ENCODE measurements at places on chromosomes 16 and 17.

- no peak for DNase-seq
Measured at GRCh38 chr16:55330781-55331647, 7.0 kb downstream of the IRX6 start.

DNA sequence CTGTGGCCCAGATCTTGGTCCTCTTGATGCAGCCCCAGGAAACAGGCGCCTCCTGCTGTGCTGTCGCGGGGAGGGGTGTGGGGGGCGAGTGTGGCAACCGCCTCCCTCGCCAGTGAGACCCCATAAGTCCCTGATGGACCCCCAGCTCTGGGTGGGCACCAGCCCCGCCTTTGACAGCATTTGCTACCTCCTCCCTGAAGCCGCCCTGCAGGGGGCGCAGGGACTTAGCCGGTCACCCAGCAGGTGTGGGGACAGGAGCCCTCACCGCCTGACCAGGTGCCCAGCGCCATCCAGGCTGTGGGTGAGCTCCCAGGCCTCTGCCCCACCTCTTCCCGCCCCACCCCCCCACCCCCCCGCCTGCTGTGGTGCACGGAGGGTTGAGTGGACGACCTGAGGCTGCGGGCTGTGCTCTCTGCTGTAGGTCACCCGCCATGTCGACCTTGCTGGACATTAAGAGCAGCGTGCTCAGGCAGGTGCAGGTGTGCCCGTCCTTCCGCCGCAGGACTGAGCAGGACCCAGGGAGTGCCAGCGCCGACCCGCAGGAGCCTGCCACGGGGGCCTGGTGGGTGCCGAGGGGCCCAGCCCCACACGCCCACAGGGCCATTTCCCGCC is 4.8 kb downstream of the BAIAP3 start:
- DNase-seq = no peak

DNA sequence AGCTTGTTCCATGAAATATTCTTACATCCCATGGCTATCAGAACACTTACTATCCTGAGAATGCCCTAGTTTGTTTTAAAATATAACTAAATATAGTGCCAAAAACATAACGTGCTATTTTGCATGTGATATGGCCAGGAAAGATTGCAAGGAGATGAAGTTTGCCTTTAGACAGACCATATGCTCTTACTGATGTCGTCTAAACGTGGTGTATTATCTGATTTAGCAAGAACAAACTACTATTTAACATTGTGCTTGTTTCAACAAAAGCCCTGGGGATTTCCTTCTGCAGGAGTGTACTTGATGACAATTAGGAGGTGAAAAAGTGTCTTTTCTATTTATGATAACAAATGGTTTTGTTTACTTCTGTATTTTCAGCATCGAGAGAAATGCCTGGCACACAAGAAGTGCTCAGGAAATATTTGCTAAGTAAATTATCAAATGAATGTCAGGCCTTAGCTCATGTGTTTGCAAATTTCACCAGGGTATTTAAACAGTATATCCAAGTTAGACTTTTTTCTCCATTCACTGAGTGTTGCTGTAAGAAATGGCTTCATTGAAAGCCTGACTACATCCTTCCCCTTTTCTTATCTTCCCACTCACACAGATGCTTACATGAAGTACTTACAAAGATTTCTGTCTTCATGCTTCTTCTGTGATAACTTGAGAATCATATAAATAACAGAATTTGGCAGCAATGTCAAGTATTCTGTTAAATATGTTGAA is 1033.6 kb downstream of the CDH8 start:
- DNase-seq = no peak

GRCh38 chr17:2214929-2215615 is 88.5 kb downstream of the SMG6 start:
- no peak for DNase-seq

DNA sequence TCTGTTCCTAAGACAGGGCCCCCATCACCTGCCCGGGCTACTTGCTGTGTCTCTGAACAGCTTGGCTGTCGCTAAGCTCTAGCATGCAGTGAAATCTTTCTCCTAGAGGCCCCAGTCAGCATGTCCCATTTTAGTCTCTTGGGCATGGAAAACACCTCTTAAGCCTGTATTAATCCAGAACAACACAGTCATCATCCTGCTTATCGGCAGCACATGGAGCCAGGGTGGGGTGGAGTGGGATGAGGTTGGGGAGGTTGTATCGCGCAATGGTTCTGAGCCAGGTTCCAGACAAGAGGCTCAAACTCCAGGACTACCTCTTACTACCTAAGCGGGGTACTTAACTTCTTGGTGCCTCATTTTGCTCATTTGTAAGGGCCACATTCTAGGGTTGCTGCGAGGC is 7.8 kb downstream of the ST6GALNAC2 start:
- DNase-seq = no peak

DNA sequence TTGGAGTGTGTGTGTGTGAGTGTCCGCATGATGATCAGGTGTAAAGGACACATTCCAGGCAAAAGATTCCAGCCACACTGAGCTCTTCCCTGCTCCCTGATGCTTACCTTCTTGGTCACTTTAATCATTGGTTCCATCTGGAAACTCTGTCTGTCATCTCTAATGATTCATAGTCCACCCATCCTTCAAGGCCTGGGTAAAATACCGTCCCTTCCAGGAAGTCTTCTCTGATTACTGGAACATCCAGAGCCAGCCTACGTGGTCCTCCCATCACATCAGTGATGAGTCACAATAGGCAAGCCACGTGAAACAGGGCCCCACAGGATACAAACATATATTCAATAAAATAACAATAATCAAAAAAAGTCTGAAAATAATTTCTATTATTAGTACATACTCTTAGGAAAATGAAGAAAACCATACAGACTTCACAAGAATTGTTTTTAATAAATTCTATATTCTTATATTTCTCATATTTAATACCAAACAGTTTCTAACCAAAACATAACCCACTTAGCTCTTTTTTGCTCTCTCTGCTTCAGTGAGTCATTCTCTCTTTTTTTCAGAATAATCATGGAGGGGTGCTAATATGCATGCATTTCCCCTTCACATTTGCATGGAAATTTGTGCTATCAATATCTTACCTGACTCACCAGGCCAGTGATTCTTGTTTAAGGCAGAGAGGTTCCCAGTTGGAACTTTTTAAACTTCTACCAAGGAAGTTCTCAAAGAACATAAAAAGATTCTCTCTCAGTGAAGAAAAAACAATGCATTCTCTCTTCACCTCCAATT is 263.2 kb downstream of the TOX3 start:
- DNase-seq = no peak

GRCh38 chr16:63652091-63652490 is 1469.8 kb downstream of the CDH11 start:
- DNase-seq = no peak

GRCh38 chr17:54785643-54786268 is 114.9 kb upstream of the TOM1L1 start:
- DNase-seq = no peak

GRCh38 chr17:81710514-81711308 is 1.4 kb upstream of the SLC25A10 start:
- DNase-seq = no peak

Data from CD4-positive, alpha-beta T cell treated with Interleukin-4 for 4 hours (primary cell).